ENCODE measurements at places on chromosomes 7 and 10. TPM values are rescaled to one million over a fixed set of nuclear protein-coding genes. Genes with fewer than 3 reads are reported as not detected.

DNA sequence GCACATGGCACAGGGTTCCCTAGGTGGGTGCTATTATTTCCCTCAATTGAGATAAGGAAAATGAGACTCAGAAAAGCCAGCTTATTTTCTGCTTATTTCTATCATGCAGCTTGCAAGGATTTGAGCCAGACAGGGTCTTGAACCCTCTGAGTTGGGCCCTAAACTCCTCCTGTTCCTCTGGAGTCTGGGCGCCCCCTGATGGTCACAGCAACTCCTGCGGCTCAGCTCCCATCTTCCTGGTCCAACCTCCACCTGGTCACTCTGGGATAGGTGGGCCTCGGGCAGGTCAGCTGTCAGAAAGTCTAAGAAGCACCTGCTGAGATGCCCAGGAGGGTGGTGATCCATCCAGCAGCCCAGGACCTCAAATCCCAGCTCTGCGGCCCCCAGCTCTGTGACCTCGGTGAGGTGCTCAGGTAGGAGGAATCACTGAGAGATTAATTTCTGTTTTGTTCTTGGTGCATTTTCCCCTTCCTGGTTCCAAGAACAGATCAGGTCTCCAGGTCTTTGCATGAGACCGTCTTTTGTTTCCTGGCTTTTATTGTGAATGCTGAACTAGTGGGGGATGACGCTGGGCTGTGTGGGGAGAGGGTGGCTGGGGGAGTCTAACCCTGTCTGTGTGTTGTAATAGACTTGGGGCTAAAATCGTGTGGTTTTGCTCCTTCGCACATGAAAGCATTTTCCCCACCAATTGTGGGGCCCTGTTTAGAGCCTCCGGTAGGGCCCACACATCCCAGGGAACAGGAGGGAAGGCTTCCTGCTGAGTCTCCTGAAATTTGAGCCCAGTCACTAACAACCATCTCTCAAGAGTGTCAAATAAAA is 32.8 kb downstream of the TMEM130 start:
- DNase-seq = peak; percentile 45

GRCh38 chr10:621981-622740 is 67.3 kb downstream of the DIP2C start:
- no peak for DNase-seq

GRCh38 chr7:45975367-45975766 is 54.3 kb upstream of the IGFBP3 start:
- DNase-seq = peak; percentile 32

DNA sequence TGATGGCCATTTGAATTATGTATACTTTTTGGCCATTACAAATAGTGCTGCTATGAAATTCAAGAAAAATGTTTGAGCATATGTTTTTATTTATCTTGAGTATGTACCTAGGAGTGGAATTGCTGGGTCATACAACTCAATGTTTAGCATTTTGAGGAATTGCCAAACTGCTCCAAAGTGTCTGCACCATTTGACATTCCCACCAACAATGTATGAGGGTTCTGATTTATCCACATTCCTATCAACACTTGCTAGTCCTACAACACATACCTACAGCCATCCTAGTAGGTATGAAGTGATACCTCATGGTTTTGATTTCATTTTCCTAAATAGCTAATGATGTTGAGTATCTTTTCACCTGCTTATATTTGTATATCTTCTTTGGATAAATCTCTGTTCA is 165.5 kb downstream of the NOC3L start:
- DNase-seq = no peak

DNA sequence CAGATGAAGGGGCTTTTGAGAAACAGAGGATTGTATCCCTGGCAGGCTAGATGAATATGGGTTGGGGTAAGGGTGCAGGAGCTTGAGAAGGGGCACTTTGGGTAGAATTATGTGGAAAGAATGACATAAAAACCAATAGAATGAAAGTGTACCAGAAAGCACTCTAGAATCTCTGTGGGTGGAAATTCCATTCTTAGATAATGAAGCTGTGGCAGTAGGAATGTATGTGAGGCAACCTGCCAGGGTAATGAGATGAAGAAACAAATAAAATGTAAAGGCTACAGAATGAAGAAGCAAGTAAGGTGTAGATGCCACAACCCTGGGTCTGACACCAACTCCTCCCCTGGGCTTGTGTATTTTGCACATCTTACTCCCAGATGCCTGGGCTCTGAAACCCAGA is 16.8 kb downstream of the NOBOX start:
- DNase-seq = peak; percentile 77

- DNase-seq = no peak
Measured at GRCh38 chr10:117268258-117268657, 27.3 kb downstream of the SLC18A2 start.

- DNase-seq = no peak
Measured at GRCh38 chr10:47050618-47051455, 139.6 kb downstream of the PTPN20 start.

DNA sequence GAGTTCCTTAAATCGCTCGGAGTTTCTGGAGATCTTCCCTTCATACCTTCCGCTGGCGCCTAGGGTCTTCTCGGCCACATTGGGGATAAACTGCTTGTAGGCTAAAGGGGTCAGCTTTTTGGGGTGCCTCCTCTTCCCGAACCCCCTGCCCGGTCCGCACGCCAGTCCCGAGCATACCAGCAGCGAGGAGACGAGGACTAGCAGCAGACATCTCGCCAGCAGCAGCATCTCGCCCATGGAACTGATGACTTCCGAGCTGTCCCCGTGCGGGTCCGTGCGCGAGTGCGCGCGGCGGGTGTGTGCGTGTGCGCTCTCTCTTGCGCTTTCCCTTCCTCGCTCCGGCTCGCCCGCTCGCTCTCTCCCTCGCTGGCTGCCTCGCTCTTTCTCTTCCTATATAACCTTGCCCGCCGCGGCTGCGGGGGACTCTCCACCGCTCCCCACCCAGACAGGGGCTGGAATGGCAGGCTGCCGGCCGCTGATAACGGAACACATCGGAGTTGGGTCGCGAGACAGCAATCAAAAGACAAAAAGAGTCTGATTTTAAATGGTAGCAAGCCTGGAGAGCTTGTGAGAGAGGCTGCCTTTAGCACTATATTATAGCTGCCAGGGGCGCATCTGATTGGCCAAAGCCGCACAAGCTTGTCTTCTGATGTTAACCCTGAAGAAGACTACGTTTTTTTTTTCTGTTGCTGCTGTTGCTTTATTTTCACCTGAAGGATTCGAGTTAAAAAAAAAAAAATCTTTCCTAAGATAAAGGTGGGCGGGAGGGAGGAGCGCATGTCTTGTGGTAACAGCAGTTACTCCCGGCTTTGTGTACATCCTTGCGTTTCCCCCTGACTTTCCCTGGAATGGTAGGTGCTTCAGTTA is at the start of gene SHH:
Gene SHH (minus strand): TSS at position 569 of the 867 bp plus-strand sequence. CDS start 341 bp downstream, at position 228.
- peak; percentile 50 for DNase-seq

The RHBDD2 gene
- 28.1 TPM for total RNA-seq

The LMOD2 gene
- not detected for total RNA-seq

The PPP1R9A gene
- total RNA-seq = not detected

The PGAM2 gene
- not detected for total RNA-seq

Measured in GM23248 (cell line).